ENCODE measurements at places on chromosomes 2 and 18. TPM values are rescaled to one million over a fixed set of nuclear protein-coding genes. Genes with fewer than 3 reads are reported as not detected.
A peak's percentile ranks its signal among the peaks of the same experiment; 100 is the strongest.

GRCh38 chr18:11407940-11408339 lies 201.5 kb upstream of the SLC35G4 start:
- no peaks in the 10 kb centered on the region for H3K27me3 ChIP-seq
- no peaks in the 10 kb centered on the region for H3K36me3 ChIP-seq
- no peak for DNase-seq
- no peak overlapping the region for H3K27ac ChIP-seq
- no peaks in the 10 kb centered on the region for H3K4me1 ChIP-seq

GRCh38 chr2:184372484-184372883 lies 225.8 kb upstream of the ZNF804A start:
- H3K4me1 ChIP-seq, result no peaks in the 10 kb centered on the region
- DNase-seq, result no peak
- H3K4me3 ChIP-seq, result no peak overlapping the region
- H3K27me3 ChIP-seq, result no peaks in the 10 kb centered on the region
- no peak overlapping the region for H3K27ac ChIP-seq
- no peaks in the 10 kb centered on the region for H3K36me3 ChIP-seq

DNA sequence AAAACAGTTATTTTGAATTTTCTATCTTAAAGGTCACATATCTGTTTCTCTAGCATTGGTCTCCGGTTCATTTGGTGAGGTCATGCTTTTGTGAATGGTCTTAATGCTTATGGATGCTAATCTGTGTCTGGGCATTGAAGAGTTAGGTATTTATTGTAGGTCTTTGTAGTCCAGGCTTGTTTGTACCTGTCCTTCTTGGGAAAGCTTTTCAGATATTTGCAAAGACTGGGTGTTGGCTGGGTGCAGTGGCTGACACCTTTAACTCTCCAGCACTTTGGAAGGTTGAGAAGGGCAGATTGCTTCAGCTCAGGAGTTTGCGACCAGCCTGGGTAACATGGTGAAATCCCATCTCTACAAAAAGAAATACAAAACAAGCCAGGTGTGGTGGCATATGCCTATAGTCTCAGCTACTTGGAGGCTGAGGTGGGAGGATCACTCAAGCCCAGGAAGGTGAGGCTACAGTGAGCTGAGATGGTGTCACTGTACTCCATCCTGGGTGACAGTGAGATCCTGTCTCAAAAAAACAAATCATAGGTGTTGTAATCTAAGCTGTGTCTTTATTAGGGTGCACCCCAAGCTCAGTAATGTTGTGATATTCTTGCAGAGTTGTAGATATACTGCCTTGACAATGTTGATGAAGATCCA lies 82.3 kb downstream of the FAM117B start:
- no peaks in the 10 kb centered on the region for H3K4me1 ChIP-seq
- H3K36me3 ChIP-seq, result no peaks in the 10 kb centered on the region
- H3K27ac ChIP-seq, result no peak overlapping the region
- no peaks in the 10 kb centered on the region for H3K27me3 ChIP-seq

Gene UGT1A9
- total RNA-seq, result not detected

GRCh38 chr18:50791599-50792438 lies 28.0 kb downstream of the MRO start:
- H3K27ac ChIP-seq, result no peak overlapping the region
- H3K4me3 ChIP-seq, result no peak overlapping the region
- DNase-seq, result no peak
- no peaks in the 10 kb centered on the region for H3K27me3 ChIP-seq

DNA sequence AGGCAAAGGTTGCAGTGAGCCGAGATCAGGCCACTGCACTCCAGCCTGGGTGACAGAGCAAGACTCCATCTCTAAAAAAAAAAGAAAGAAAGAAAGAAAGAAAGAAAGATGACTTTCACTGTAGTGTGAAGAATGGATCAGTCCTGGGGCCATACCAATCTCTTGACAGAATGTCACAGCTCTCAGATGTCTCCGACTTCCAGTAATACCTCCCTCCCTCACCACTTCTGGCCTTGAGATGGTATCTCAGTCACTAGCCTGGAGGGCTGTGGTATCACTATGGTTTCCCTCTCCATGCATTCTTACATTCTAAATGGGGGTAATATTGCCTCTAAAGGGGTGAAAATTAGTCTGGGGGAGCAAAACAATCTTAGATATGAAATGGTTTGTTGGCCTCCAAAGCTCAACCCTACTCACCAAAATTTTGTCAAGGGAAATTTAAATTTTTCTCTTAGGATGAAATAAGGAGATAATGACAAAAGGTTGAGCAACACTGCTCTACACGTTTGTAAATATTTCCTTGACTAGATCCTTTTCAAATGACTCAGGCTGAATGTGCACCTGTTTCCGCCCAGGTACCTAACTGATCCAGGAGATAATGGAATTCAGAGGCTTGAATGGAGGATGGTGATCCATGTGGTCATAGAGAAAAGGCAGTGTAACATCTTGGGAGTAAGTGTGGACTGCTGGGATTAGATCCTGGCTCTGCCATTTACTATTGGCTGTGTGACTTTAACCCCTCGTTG lies 19.9 kb upstream of the SPRED2 start:
- no peaks in the 10 kb centered on the region for H3K4me1 ChIP-seq
- no peaks in the 10 kb centered on the region for H3K27me3 ChIP-seq
- no peak for DNase-seq
- no peaks in the 10 kb centered on the region for H3K36me3 ChIP-seq
- peak overlapping the region; percentile 25 for H3K27ac ChIP-seq
- H3K4me3 ChIP-seq, result no peak overlapping the region

Gene UNC80
- total RNA-seq, result under 0.01 TPM

DNA sequence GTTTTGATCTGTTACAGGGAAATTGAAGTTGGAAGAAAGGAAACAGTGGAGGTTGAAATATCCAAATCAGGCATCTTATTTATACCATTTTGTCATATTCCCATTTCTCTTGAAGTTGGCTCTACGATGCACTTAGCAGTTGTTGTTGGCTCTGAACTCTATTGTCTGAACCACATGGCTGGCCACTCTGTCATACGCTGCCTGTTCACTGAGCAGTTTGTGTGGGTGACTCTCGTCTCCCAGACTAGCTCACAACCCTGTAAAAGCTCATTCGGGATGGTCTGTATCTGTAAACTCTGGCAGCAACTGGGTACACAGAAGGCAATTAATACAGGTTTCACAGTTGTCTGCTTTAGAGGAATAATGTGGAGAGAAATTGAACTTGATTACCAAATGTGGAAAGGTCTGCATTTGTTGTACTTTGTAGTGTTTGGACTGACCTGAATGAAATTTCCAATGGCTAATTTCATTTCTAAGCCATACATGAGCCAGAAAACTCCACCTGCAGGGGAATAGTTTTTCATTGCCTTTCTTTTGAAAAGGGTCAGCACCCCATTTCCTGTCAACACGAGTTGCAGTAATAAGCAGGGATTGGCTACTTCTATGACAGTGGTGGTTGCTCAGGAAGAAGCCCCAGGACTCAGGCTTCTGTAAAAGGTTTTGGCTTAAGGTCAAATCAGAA lies 378.2 kb downstream of the OSR1 start:
- no peaks in the 10 kb centered on the region for H3K36me3 ChIP-seq
- H3K27ac ChIP-seq, result no peak overlapping the region

Gene DNAH7
- 1.3 TPM for total RNA-seq

GRCh38 chr2:206277503-206277902 lies 3.0 kb downstream of the ZDBF2 start:
- no peak for DNase-seq
- no peak overlapping the region for H3K27ac ChIP-seq
- peaks cover 20% of the 10 kb centered on the region for H3K27me3 ChIP-seq
- no peaks in the 10 kb centered on the region for H3K4me1 ChIP-seq

DNA sequence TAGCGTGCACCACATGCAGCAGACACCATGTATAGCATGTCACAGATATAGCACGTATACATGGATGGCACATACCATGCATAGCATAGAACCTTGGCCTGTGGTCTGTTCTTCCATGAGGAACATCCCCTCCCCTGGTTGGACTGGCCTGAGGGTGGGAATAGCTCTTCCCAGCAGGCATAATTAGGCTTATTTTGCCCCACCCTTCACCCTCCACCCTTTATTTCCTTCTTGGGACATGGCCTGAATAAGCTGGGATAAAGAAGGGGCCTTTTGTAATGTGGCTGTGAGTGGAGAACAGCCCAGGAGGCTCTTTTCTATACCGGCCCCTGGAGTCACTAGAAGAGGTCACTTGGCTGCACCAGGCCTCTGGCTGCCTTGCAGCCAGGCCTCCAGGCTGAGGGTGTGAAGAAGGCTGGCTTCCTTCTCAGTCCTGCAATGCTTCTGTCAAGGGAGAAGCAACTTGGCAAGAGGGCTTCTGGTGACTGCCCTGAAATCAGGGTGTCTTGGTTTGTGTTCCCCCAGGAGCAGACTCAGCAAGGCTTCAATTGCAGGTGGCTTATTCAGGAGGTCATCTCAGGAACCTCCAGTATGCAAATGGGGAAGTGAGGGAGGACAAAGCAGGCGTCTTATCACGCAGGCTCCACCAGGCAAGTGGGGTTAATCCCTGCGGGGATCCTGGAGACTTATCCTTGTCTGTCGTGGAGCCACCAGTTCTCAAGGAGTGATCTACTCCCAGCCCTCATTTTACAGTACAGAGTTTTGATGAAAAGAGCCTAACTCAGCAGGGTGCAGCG lies 68.2 kb downstream of the HS6ST1 start:
- no peaks in the 10 kb centered on the region for H3K27me3 ChIP-seq
- no peaks in the 10 kb centered on the region for H3K4me1 ChIP-seq
- H3K4me3 ChIP-seq, result no peak overlapping the region
- DNase-seq, result no peak
- H3K36me3 ChIP-seq, result no peaks in the 10 kb centered on the region

GRCh38 chr2:34161549-34161948 lies 562.5 kb upstream of the FAM98A start:
- H3K36me3 ChIP-seq, result no peaks in the 10 kb centered on the region
- no peak for DNase-seq
- no peak overlapping the region for H3K4me3 ChIP-seq
- no peaks in the 10 kb centered on the region for H3K27me3 ChIP-seq
- no peaks in the 10 kb centered on the region for H3K4me1 ChIP-seq
- H3K27ac ChIP-seq, result no peak overlapping the region

DNA sequence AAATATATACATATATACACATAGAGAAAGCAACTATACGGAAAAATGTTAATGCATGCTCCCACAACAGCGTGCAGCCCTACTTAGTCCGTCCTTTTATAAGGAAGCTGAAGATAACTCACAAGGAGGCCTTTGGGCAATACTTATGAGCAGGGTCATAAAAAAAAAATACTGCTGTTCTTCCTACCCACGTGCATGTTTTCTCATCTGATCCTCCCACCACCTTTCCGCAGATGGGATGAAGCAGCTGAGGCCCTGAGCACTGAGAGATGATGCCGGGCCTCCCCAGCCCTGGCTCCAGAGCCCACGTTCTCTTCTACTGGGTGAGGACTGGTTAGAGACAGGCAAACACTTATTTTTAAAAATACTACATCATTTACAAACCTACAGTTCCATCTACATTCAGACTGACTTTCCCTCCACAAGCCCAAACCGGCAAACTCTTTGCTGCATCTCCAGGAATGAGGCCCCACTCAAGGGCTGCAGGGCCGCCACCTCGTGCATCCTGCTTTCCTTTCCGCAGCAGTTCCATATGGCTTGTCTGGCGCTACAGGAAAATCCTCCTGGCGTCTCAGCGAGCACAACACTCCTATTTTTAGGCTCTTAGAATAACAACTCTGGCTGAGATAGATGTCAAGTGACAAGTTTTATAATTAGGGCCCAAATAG lies 41.6 kb downstream of the TBC1D8 start:
- peak overlapping the region; percentile 13 for H3K27ac ChIP-seq
- H3K36me3 ChIP-seq, result no peaks in the 10 kb centered on the region
- H3K4me3 ChIP-seq, result no peak overlapping the region

- peak overlapping the region; percentile 91 for H3K4me3 ChIP-seq
- peaks cover 8% of the 10 kb centered on the region for H3K4me1 ChIP-seq
- H3K27me3 ChIP-seq, result no peaks in the 10 kb centered on the region
- peak overlapping the region; percentile 97 for H3K27ac ChIP-seq
- no peak for DNase-seq
Observed at GRCh38 chr18:2654169-2654927, 1.2 kb upstream of the SMCHD1 start.

Gene PSTPIP2
- total RNA-seq, result 14.7 TPM

DNA sequence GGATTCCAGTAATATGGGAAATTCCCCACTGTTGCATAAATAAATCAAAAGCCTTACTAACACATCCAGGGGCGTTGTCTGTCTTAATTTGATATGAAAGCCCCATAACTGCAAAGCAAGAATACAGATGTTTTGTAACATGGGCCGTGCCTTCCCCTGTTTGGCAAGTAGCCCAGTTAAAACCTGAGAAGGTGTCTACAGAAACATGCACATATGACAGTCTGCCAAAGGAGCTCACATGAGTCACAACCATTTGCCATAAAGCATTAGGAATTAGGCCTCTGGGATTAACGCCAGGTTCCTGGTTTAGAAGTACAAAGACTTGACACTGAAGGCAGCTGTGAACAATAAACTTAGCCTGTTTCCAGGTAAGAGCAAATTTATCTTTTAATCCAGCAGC lies 43.1 kb upstream of the LONRF2 start:
- no peak overlapping the region for H3K27ac ChIP-seq
- no peaks in the 10 kb centered on the region for H3K4me1 ChIP-seq
- H3K36me3 ChIP-seq, result no peaks in the 10 kb centered on the region
- H3K27me3 ChIP-seq, result no peaks in the 10 kb centered on the region
- no peak for DNase-seq

Gene FZD7
- 41.4 TPM for total RNA-seq

GRCh38 chr2:135926605-135927004 lies 50.4 kb upstream of the MCM6 start:
- H3K4me1 ChIP-seq, result no peaks in the 10 kb centered on the region
- no peak overlapping the region for H3K27ac ChIP-seq

- H3K27me3 ChIP-seq, result no peaks in the 10 kb centered on the region
- H3K27ac ChIP-seq, result no peak overlapping the region
- no peaks in the 10 kb centered on the region for H3K4me1 ChIP-seq
- no peak for DNase-seq
- no peak overlapping the region for H3K4me3 ChIP-seq
- H3K36me3 ChIP-seq, result no peaks in the 10 kb centered on the region
Observed at GRCh38 chr2:34570266-34570872, 971.3 kb upstream of the FAM98A start.

- H3K4me3 ChIP-seq, result no peak overlapping the region
- no peaks in the 10 kb centered on the region for H3K4me1 ChIP-seq
- no peaks in the 10 kb centered on the region for H3K36me3 ChIP-seq
- no peak overlapping the region for H3K27ac ChIP-seq
Observed at GRCh38 chr18:47754311-47755101, 176.0 kb downstream of the SMAD2 start.

DNA sequence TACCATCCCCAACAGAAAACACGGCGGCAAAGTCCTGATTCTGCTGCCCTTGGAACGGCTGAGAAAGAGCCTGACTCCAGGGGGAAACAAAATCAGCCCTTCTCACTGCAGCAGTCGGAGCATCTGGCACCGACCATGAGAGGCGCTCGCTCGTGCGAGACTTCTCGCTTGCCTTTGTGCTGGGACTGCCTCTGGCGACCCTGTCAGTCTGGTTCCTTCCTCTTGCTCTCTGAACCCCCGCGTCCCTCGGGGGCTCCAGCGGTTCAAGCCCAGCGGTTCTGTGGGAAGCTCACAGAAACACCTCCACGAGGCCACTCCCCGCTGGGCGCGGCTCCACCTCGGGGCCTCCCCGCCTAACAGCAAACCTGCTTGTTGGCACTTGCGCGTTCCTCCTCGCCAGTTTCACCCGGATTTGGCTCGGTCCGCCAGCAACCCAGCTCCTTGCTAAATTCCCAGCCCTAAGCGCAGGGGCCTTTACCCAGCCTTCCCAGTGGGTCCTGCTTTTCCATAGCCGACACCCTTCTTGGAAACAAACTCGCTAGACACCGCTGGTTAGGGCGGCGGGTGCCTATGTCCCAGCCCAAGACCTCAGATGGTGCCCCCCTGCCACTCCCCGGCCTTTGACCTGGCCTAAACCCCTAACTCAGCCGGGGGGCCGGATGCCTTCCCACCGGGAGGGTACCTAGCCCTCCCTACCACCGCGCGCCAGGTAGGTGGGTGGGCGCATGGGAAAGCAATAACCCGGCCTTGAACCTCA lies 2.2 kb downstream of the RND3 start:
- peak overlapping the region; percentile 93 for H3K4me3 ChIP-seq
- H3K4me1 ChIP-seq, result peaks cover 9% of the 10 kb centered on the region
- no peaks in the 10 kb centered on the region for H3K36me3 ChIP-seq
- no peaks in the 10 kb centered on the region for H3K27me3 ChIP-seq
